Activated CD4-positive, alpha-beta T cell treated with anti-CD3 and anti-CD28 coated beads for 36 hours (primary cell): ENCODE measurements at places on chromosomes 16 and 17. TPM values are rescaled to one million over a fixed set of nuclear protein-coding genes. Genes with fewer than 3 reads are reported as not detected.

GRCh38 chr17:48841395-48841831, 10.6 kb downstream of the CALCOCO2 start:
- H3K27me3 ChIP-seq: peaks cover under 1% of the 10 kb centered on the region
- H3K4me1 ChIP-seq: peaks cover 57% of the 10 kb centered on the region
- H3K27ac ChIP-seq: peak overlapping the region; percentile 51
- peak overlapping the region; percentile 27 for H3K4me3 ChIP-seq
- peak; percentile 64 for DNase-seq
- H3K36me3 ChIP-seq: peaks cover 16% of the 10 kb centered on the region

GRCh38 chr16:47323241-47323640, 137.6 kb downstream of the ITFG1 start:
- no peak overlapping the region for H3K27ac ChIP-seq
- H3K4me3 ChIP-seq: no peak overlapping the region
- peaks cover 20% of the 10 kb centered on the region for H3K36me3 ChIP-seq
- no peaks in the 10 kb centered on the region for H3K27me3 ChIP-seq
- no peak for DNase-seq

GRCh38 chr17:28916302-28916934, 13.5 kb upstream of the DHRS13 start:
- no peak overlapping the region for H3K27ac ChIP-seq
- H3K4me1 ChIP-seq: peaks cover 14% of the 10 kb centered on the region
- DNase-seq: peak; percentile 66
- H3K27me3 ChIP-seq: no peaks in the 10 kb centered on the region
- no peak overlapping the region for H3K4me3 ChIP-seq
- H3K36me3 ChIP-seq: peaks cover 81% of the 10 kb centered on the region

GRCh38 chr16:50972876-50973275, 178.2 kb downstream of the SALL1 start:
- no peak overlapping the region for H3K27ac ChIP-seq
- H3K27me3 ChIP-seq: peaks cover 14% of the 10 kb centered on the region
- no peaks in the 10 kb centered on the region for H3K36me3 ChIP-seq
- H3K4me1 ChIP-seq: no peaks in the 10 kb centered on the region
- DNase-seq: no peak

GRCh38 chr16:85395207-85395912, 217.8 kb upstream of the GSE1 start:
- H3K4me3 ChIP-seq: no peak overlapping the region
- no peaks in the 10 kb centered on the region for H3K27me3 ChIP-seq
- no peak overlapping the region for H3K27ac ChIP-seq
- no peaks in the 10 kb centered on the region for H3K36me3 ChIP-seq
- DNase-seq: peak; percentile 28
- H3K4me1 ChIP-seq: no peaks in the 10 kb centered on the region

DNA sequence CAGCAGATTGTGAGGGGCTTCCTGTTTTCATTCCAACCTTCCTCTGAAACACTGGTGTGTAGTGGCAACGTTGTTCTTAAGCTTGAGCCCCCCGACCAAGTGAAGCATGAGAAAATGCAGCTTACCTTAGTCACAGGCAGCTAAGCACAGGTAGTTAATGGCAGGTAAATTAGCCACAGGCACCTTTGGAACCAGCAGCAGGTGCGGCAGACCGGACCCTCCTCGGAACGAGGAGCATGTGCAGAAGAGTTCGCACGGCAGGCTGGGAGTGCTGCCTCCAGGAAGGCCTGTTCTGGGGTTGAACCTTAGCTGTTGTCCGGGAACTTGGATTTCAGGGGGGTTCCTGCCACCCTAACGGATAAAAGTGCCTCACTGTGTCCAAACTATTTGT, 7.2 kb upstream of the IRF8 start:
- H3K4me1 ChIP-seq: peaks cover 43% of the 10 kb centered on the region
- H3K27ac ChIP-seq: no peak overlapping the region
- no peak overlapping the region for H3K4me3 ChIP-seq
- H3K27me3 ChIP-seq: peaks cover 8% of the 10 kb centered on the region
- no peaks in the 10 kb centered on the region for H3K36me3 ChIP-seq

The BTBD17 gene
- total RNA-seq: not detected

DNA sequence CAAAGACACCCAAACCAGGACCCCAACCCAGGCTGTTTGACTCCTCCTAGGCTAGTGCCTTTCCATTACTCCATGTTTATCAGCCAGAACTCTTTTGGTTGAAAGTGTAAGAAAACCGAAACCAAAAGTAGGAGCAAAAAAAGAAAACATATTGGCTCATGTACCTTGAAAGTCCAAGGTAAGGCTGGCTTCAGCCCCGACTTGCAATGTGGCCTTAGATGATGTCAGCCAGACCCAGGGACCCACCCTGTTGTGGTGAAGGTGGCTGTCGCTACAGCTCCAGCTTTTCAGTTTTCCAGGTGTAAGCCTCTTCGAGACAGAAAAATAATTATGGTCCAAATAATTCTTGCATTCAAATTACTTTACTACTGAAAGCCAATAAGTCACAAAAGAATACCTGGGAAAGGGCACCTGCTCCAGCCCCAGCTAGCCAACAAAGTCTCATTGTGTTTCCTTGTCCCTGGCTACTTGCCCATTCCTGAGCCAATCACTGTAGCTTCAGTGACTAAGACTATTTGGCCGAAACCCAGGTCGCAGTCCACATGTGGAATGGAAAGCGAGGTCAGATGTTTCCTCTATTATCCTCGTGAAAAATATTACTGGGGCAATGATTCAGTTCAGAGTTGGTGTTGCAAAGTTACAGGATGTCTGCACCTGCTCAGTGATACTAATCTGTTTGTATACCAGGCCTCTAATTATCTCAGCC, 20.7 kb downstream of the DNAH9 start:
- H3K4me3 ChIP-seq: no peak overlapping the region
- no peak overlapping the region for H3K27ac ChIP-seq
- no peaks in the 10 kb centered on the region for H3K36me3 ChIP-seq
- no peaks in the 10 kb centered on the region for H3K4me1 ChIP-seq

- DNase-seq: no peak
- H3K4me3 ChIP-seq: no peak overlapping the region
- peaks cover 9% of the 10 kb centered on the region for H3K4me1 ChIP-seq
- H3K27ac ChIP-seq: no peak overlapping the region
- no peaks in the 10 kb centered on the region for H3K36me3 ChIP-seq
These were observed 4.0 kb upstream of the HSD11B2 start for GRCh38 chr16:67426950-67427349.

- H3K4me3 ChIP-seq: peak overlapping the region; percentile 59
- peaks cover 12% of the 10 kb centered on the region for H3K4me1 ChIP-seq
- H3K27ac ChIP-seq: no peak overlapping the region
- H3K27me3 ChIP-seq: peaks cover 22% of the 10 kb centered on the region
- DNase-seq: peak; percentile 65
These were observed 632 bp upstream of the RTN4RL1 start for GRCh38 chr17:2025622-2026309.
